Eye (tissue), 1 donor: ENCODE measurements at places on chromosomes 11 and 22.
A peak's percentile ranks its signal among the peaks of the same experiment; 100 is the strongest.

- DNase-seq, result no peak
Measured at GRCh38 chr22:43988116-43988820, 33.0 kb downstream of the SAMM50 start.

DNA sequence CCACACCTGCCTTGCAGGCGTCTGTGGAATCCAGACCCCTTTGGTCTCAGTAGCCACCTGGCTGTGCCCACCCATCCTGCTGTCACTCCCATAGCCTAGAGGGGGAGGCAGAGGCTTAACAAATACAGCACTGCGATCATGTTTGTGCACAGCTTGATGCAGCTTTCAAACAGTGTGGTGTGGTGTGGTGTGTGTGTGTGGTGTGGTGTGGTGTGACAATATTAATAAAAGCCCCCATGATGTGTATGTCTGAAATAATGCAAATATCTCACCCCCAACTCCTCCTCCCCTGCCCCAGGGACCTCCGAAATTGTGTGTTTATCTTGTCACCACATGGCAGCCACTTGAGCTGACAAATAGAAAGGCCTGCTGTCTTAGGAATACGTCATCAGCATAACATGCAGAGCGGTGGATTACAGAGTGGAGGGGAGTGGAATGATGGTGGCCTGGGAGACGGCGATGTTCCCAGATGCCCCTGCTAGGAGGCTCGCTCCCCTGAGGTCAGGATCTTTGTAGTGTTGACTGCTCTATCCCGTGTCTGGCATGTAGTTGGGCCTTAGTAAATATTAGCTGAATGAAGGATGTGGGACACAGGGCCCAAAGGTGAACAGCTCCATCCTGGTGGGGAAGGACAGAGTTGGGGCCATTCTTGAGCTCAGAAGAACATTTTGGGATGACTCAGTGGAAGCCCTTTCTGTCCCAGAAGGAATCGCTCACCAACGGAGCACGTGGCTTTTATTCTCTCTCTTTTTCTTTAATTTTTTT, 2.8 kb downstream of the PDXP start:
- DNase-seq, result peak; percentile 89

GRCh38 chr11:96014217-96014616, 90.3 kb upstream of the MTMR2 start:
- peak; percentile 68 for DNase-seq

DNA sequence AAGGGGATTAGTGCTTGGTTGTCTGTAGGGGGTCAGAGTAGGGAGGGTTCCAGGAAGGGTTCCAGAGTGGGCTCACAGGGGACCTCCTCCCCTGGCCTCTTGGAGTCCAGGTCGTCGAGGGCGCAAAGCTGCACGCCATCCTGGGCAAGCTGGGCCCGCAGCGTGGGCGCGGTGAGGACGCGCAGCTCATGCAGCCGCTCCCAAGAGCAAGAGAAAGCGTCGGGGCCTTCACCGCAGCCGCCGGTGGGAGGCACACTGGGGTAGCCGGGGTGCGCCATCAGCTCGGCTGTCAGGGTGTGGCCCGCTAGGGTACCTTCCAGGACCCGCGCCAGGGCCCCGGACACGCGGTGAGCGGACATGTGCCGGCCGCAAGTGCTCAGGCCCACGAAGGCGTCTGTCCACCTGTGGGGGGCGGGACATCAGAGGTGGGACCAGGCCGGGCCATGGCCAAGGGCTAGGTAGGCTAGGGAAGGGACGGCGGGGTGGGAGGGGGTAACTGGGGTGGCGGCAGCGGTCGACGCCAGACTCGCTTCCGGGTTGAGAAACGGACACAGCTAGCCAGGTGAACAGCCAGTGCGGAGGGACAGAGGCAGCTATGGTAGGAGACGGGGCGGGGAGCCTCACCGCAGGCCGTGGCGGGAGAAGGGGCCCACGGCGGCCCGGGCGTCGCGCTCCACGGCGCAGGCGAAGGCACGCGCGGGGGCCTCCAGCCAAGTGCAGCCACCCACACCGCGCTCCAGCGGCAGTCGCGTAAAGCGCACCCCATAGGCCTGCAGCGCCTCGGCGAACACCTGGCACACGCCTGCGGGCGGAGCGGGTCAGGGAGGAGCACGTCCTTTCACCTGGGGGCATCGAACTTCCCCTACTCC, 1.2 kb downstream of the YDJC start:
- no peak for DNase-seq

GRCh38 chr22:37752189-37753087, 55.3 kb upstream of the GCAT start:
- peak; percentile 71 for DNase-seq

GRCh38 chr11:36790526-36790925, 192.5 kb upstream of the RAG2 start:
- DNase-seq, result peak; percentile 8

DNA sequence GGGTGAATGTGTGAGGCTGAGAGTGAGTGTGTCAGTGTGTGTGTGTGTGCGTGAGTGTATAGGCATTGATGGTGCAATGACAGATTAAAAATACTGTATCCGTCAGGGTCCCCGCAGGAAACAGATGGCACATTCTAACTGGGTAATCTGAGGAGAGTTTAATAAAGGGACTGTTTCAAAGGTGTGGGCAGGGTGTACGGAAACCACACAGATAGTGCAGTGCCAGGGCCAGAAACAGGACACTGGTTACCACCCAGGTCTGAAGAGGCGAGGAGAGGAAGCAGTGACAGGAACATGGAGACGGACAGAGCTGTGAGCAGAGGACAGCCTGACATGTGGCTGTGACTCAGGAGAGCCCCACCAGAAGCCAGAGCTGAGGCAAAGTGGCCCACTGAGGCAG, 16.5 kb downstream of the P2RX3 start:
- no peak for DNase-seq

DNA sequence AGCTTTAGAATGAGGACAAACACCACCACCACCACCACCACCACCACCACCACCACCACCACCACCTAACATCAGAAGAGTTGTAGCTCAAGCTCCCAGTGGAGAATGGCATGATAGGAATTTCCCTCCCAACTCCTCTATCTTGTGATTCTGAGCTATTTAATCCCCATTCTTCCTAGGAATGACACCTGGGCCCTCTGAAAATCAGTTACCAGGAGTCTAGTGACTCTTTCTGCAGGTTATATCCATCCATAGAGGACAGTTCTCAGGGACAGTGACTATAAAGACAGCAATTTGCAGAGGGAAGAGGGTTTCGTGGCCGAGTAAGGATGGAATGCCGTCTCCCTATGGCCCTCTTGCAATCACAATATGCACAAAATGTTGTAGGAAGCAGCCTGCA, 27.8 kb downstream of the MYH9 start:
- no peak for DNase-seq

GRCh38 chr11:67387069-67387468, 4.7 kb upstream of the RAD9A start:
- no peak for DNase-seq

- DNase-seq, result peak; percentile 75
Measured at GRCh38 chr11:122523846-122524805, 131.4 kb upstream of the UBASH3B start.

DNA sequence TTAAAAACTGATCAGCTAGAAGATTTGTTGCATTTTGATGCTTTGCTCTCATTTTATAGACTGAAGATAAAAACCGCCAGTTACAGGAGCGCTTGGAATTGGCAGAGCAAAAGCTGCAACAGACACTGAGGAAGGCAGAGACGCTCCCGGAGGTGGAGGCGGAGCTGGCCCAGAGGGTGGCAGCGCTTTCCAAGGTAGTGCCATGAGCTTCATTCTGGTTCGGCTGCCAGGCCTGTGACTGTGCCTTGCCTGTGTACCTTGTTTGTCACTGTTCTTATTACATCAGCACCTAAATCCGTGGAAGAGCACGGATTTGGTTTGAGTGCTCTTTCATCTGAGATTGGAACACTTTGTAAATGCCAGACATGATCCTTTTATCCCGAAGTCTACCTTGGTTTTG, 61.4 kb downstream of the PPFIA1 start:
- DNase-seq, result no peak

GRCh38 chr11:3237119-3237518, 4.9 kb upstream of the MRGPRE start:
- DNase-seq, result no peak

GRCh38 chr11:15327786-15328231, 213.1 kb downstream of the INSC start:
- peak; percentile 89 for DNase-seq

- DNase-seq, result no peak
Measured at GRCh38 chr11:106236295-106236694, 158.8 kb downstream of the AASDHPPT start.

DNA sequence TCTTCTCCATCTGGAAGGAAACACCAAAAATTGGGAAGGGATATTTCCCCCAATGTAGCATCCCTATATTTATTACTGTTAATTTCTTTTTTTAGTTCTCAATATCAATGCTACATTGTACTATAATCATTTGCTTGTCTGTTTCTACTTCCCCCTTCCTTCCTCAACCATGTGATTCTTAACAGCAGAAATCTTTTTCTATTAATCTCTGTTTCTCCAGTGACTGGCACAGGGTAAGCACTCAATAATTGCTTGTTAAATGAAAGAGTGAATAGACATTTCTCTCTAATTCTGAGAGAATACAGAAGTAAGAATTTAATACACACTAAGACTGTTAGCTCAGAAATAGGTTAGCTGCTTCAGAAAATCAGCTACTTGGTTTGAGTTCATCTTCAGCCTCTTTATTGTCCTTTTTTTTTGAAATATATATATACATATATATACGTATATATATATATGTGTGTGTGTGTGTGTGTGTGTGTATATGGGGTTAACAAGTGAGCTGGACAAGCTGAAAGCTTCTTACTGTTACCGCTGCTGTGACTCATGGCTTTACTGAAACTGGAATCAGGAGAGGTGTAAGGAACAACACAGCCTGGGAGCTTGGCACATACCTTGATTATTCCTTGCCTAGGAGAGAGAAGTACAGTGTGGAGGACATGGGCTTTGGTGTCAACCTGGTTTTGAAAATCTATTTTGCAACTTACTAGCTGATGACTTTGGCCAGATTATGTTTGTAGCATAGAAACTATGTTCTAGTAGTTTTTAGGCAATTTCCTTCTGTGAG, 26.2 kb upstream of the PDE3B start:
- DNase-seq, result no peak

DNA sequence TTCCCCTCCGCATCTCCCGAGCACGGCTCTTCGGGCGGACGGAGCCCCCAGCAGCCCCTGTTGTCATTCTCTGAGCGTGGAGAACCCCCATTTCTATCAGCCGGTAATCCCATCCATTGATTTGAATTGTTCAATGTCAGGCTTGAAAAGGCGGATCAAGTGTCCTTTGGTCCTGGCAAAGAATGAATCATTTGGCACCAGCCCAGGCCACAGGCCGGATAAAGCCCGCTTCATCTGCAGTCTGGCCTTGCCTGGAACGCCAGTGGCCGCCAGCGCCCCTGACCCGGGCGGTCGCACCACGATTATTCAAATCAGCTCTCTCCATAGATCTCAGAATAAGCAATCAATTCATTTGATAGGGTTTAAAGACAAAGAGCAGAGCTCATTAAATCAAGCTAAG, 188.9 kb downstream of the BRD1 start:
- DNase-seq, result no peak

- peak; percentile 9 for DNase-seq
Measured at GRCh38 chr11:7969756-7970646, 4.8 kb upstream of the NLRP10 start.
